ENCODE measurements at places on chromosomes 6 and 20.

DNA sequence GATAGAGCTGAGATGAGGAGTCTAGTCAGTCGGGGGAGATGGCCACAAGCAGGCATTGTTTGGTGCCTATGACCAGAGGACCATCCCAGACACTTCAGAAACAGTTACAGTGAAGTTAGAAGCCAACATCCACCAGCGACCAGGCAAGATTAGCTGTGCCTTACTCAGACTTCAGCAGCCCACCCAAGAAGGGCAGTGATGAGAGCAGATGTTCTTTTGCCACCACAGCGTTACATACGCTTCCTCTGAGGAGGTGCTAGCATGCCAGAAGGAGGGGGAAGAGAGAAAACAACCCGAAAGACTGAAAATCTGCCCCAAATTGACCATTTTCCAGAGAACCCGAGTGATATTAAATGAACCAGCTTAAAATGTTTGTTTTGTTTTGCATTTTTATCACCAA lies 186.8 kb downstream of the PRL start:
- DNase-seq, result no peak

GRCh38 chr6:163449076-163449475 lies 34.6 kb downstream of the QKI start:
- no peak for DNase-seq

DNA sequence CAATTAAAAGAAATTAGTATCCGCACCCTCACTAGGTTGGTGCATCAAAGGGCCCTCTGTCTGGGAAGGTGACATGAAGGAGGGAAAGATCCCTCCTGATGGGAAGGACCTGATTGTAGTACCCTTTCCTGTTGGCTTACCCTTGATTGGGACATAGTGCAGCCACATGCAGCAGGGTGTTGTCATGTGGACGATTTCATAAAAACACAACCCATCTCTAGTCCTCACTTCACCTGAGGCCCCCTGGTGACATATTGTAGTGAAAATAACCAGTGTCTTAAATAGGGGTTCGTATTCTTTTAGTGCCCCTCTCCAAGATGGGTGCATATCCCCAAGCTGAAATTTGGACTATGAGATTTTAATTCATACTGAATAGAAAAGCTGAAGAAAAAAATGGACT lies 97.3 kb downstream of the SLX4IP start:
- DNase-seq, result no peak

DNA sequence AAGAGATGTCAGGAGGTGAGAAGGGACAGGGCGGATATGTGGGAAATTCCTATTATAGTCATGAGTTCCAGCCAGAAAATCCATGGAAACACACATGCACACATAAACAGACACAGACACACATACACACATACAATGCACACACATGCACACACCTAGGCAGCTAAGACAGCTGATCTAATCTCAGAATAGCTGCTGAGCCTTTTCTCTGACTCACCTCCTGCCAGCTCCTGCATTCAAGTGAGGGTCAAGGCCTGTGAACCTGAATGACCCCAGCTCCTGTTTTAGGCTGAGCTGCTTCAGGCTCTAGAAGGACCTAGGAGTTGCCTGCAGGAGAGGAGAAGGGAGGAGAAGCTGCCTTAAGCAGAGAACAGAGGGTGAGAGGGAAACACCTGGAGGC lies 21.6 kb upstream of the RAET1L start:
- DNase-seq, result no peak

DNA sequence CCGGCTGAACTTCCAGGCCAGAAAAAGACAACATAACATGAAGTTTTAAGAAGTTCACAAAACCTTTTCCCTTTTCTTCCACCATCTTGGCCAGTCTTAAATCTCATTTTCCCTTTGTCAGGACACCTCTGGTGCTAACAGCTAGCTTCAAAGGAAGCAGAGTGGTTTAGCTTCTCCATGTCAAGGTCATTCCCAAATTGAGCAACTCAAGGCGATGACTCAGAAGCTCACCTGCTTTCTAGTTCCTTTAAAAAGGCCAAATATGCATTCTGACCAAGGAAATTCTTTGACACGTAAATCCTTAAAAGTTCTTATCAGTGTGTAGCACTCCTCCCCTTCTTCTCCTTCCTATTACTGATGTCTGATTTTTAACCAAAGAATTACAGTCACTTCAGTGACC lies 69.6 kb upstream of the VGLL2 start:
- peak; percentile 22 for DNase-seq

Data from pons (tissue), 1 donor.